Iris pigment epithelial cell (primary cell): ENCODE measurements at places on chromosomes 5 and 9.

DNA sequence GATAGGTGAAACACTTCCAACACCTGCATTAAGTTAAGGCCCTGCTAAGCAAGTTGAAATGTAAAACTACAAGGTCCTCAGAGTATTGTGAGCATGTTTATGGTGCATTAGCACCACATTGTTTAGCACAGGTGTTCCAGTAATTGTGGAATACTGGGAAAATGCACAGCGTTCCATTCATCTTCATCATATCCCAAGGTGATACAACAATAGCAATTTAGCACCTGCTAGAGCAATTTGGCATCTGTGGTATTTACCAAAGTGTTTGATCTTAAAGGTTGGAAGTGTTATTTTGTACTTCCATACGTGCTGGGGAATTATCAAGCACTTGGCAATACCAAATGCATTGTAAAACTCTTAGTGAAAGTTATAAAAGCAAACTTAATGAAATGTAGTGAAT, 266.8 kb downstream of the CYLC2 start:
- no peak for DNase-seq

GRCh38 chr5:120913396-120913795, 449.3 kb downstream of the PRR16 start:
- DNase-seq, result no peak

- DNase-seq, result no peak
Measured at GRCh38 chr9:89513837-89514236, 15.9 kb upstream of the SEMA4D start.

- peak; percentile 32 for DNase-seq
Measured at GRCh38 chr5:151947931-151948608, 23.4 kb upstream of the GLRA1 start.

GRCh38 chr9:107345327-107345726, 62.2 kb downstream of the RAD23B start:
- no peak for DNase-seq

DNA sequence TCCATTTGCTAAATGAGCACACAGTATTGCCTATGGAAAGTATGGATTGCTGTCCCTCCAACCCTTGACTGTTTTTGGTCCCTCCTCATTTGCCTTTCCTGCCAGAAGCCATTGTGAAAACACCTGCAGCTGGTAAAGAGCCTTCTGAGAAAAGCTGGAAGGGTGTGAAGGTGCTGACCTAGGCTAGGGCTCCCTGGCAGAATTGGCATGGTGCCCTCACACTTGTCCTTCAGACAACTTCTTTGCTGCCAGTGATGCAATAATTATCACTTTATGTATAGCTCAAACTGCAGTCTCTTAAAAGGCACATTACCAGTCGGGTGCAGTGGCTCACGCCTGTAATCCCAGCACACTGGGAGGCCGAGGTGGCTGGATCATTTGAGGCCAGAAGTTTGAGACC, 4.2 kb downstream of the TXNDC15 start:
- no peak for DNase-seq

GRCh38 chr9:83473488-83473971, 64.7 kb downstream of the FRMD3 start:
- DNase-seq, result peak; percentile 5

- DNase-seq, result no peak
Measured at GRCh38 chr5:65855766-65856315, 70.5 kb upstream of the ERBIN start.

DNA sequence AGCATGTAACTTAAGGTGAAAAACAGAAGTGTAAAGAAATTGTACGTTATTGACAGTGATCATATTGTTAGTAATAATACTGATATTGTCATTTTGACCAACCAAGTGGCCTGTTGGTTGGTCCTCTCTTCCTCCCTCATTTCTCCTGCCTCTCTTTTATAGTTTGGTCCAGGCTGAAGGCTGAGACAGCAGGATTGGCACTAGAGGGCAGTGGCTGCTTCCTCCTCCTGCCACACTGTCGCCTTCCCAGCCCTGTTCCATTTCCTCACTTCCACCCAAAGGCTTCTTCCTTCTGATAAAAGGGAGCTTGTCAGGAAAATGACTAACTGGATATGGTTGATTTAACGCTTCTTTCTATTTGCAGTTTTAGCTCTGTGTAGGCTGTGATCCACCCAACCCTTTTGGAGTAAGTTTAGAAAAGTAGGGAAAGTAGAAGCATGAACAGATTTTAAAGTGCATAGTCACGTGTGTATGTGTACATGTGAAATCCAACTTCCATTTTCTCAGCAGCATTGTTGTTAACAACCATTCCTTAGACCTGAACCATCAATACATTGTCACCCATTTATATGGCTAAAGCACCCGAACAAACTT, 35.6 kb downstream of the PTCD2 start:
- peak; percentile 36 for DNase-seq

GRCh38 chr5:67814569-67815311, 400.8 kb upstream of the PIK3R1 start:
- DNase-seq, result no peak

DNA sequence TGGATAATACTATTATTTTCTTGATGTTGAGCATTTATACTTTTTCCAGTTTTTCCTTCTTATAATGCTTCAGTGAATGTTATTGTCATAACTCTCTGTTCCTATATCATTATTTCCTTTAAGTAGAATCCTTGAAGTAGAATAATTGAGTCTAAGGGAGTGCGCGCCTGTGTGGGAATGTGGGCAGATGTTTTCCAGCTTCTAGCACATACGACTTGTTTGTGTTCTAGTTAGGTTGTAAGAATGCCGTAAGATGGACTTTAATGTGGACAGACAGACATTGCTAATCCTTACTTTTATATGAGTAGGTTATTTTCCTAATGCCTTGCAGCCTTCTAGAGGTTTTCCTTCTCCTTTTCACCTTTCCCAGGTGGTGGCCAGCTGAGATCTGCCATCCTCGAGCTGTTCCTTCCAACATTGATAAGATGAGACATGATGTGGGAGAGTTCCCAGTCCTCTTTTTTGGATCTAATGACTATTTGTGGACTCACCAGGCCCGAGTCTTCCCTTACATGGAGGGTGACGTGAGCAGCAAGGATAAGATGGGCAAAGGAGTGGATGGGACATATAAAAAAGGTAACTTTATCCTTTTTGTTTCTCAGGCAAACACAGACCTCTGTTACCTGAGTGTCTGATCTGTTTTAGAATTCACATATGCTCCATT, 34.2 kb downstream of the RAB24 start:
- no peak for DNase-seq

- peak; percentile 59 for DNase-seq
Measured at GRCh38 chr9:127854184-127854806, at the start of gene ENG. ENG (minus strand) TSS chr9:127854658; CDS start chr9:127854355, 303 bp downstream.

DNA sequence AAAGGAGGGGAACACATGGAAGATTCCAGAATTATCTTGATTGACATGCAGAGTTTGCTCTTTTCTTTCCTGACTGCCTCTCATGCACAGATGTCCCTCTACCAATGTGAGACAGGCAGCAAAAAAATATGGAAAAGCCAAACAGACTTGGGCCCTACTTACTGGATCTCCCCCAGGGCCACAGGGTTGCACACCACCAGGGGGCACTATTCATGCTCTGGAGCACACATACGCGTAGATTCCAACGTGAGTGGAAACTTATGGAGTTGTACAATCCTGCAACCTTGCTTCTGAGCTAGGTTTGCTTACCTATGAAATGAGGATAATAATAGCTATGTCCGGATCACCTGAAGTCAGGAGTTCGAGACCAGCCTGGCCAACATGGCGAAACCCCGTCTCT, 319.5 kb downstream of the ARHGEF28 start:
- no peak for DNase-seq

DNA sequence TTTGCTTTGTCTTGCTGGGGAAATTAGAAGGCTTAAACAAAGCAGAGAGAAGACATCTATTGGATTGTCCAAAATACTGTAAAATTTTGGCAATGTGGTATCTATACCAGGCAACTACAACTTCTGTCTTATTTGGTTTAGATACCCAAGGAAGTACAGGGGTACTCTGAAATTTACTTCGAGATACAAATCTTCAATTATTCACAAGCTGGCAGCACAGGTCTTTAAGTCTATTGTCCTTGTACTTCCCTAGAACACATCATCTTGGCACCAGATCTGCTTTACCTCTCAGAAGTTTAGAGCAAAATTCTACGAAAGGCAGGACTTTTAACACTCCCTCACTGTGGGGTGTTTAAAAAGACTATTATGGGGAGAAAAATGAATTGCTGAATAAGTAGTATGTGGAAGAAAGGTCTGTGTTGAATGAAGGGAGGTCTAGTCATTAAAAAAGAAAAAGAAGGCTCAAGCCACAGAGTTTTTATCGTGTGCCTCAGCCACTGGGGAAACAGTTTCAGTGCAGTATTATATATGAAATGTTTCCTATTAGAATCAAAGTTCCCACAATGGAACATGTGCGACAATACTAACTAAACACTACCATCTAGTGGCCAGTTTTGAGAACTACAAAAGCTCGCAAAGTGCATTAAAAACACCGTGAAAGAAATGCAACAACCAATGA, 93.7 kb downstream of the PDE4D start:
- peak; percentile 63 for DNase-seq

DNA sequence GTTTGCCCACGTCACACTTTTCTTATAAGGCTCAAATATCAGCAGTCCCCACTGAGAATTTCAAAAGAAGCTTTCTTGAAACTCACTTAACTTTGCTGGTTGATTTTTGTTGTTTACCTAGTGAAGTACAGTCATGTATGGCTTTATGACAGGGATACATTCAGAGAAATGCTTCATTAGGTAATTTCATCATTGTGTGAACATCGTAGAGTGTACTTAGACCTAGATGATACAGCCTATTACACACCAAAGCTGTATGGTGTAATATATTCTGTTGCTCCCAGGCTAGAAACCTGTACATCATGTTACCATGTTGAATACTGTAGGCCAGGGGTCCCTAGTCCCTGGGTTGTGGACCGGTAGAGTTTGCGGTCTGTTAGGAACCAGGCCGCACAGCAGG, 177.0 kb downstream of the ARRDC3 start:
- no peak for DNase-seq

- no peak for DNase-seq
Measured at GRCh38 chr9:88059469-88059868, 78.8 kb downstream of the SPATA31C2 start.

GRCh38 chr9:33778700-33779351, 16.5 kb upstream of the PRSS3 start:
- DNase-seq, result peak; percentile 63
